ENCODE measurements at places on chromosomes 4 and X.

GRCh38 chrX:129769467-129770154, 10.1 kb upstream of the SASH3 start:
- peak; percentile 82 for DNase-seq

DNA sequence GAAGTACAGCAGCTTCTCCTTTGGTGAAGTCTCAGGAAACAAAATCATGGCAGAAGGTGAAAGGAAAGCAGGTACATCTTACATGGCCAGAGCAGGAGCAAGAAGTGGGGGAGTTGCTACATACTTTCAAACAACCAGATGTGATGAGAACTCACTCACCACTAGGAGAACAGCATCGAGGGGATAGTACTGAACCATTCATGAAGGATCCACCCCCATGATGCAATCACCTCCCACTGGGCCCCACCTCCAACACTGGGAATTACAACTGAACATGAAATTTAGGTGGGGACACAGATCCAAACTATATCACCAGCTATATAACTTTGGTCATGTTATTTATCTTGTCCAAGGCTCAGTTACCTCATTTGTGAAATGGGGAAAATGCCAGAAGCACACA, 159.4 kb downstream of the OPHN1 start:
- DNase-seq, result peak; percentile 1

DNA sequence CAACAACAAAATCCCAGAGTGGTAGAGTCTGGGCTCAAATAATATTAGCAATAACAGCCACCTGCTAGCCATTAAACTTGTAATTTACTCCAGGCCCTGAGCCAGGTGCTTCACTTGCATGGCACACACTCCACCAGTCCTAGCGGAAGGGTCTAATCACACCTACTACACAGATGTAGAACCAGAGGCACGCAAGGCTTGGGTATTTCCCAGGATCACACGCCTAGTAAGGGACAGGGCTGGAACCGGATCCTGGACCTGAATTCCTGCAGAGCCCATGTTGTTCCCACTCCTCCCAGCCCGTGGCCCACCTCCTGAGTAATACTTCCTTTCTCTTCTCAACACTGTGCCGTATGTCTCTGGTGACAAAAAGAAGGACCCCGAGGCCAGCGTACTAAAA, 5.7 kb downstream of the MAGEA1 start:
- DNase-seq, result no peak

DNA sequence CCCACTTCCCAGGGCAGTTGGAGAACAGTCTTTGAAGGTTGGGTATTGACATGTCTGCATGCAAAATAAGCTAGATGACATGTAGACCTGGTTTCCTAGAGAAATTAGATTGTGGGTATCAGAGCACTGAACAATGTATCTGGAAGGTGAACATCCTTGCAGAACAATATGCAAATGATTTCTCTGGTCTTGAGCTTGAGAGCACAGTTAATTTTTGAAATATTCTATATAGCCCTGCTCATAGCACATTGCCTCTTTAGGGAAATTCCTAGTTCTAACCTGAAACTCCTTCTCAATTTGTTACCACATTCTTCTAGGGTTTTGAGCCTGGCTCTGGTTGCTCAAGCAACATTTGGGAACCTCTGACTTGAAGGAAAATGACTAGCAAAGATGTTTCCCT, 41.6 kb upstream of the LAS1L start:
- no peak for DNase-seq

DNA sequence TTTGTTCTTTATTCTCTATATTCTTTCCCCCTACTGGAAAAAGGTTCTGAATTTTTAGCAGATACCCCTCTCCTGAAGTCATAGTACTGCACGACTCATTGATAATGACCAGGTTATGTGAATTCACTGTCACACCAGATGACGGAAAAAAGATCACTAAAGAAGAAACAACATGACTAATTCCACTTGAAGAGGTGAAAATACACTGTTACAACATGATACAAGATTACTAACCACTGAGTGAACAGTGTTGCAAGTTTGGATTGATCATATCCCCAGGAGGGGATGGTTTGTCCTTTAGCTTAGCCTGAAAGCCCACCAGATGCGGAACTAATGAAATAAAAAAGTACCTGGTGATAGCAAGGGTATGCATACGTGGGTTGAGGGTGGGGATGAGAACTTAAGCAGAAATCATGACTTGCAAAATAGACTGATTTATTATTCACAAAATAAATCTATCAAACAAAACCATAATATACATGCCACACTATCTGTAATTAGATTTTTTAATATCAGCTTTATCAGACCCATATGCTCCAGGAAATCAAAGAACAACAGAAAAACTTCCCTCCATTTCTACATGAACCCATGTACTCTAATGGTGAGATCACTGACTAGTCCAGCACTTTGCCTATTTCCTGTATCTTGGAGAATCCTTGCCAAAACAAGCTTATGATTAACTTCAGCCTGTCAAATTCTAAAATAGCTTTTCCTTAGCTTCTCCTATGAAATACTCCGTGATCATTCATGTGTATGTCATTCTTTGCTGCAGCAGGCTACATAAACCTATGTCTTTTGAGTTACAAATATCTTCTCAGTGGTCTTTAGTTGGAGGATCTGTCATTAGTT, 257.4 kb upstream of the AGA start:
- no peak for DNase-seq

DNA sequence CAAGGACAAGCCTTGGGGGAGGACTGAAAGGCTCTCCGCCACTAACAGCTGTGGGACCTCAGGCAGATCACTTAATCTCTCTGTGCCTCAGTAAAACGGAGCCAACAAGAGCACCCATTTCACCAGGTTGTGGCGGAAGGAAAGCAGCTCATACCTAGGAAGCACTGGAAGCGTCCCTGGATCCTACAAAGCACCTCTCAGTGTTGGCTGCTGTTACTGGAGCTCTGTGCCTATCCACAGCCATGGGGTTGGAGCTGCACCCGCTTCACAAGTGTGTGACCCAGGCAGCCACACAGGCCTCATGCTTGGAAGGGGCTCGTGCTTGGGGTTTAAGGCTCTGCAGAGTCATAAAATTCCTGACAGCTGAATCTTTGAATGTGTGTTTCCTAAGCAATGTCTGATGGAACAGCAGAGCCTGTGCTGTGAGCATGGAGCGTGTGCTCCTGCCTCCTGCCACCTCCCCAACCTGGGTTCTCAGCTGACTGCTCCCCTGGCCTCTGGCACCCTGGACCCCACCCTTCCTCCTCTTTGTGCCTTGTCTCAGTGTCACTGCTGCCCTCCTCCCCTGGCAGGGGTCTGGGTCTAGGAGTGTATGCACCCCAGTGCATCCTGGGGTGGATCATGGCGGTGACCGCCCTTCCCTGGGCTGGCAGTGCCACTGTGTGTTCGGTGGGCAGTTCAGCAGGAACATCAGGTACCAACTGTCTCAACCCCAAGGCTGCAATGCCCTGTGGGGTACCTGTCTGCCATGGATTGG, 14.4 kb upstream of the MAN2B2 start:
- no peak for DNase-seq

- DNase-seq, result no peak
These were observed 193.2 kb downstream of the RASL11B start for GRCh38 chr4:53055274-53055673.

DNA sequence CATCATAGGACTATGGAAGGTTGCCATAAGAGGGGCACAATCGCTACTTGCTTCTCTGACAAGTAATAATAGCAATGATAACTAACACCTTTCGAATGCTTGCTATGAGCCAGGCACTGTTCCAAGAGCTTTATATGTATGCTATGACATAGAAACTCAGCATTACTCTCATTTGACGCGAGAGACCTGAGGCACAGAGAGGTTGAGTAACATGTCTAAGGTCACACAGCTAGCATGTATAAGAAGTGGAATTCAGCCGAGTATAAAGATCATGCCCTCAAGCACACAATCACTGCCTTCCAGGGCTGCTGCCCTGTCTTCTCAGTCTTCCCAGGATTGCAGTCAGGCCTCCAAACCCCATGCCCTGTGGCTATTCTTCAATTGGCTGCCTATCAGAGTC, 19.5 kb downstream of the PJA1 start:
- DNase-seq, result no peak

GRCh38 chr4:145739845-145740244, 59.9 kb downstream of the C4orf51 start:
- no peak for DNase-seq

DNA sequence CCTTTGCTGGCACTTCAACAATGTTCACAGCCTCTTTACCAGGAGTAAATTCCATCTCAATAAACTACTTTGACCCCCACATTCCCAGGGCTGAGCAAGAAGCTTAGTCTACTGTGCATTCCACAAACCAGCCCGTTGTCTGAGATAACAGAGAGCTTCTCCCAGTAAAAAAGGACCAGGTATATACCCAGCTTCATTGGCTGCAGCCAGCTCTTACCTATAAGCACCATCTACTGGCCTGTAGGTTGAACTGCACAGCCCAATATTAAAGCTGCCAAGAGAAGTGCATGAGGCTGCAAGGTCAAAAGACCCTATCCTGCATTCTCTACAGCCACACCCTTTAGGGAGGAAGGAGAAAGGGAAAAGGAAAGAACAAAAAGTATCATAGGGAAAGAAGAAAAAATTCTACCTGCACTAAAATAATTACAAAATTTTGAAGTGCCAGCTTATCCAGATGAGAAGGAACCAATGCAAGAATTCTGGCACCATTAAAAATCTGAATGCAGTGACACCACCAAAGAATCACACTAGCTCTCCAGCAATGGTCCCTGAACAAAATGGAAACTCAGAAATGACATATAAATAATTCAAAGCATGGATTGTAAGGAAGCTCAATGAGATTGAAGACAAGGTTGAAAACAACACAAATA, 45.7 kb upstream of the INTU start:
- DNase-seq, result peak; percentile 64

- no peak for DNase-seq
These were observed 57.9 kb upstream of the CXCL8 start for GRCh38 chr4:73682508-73682907.

- DNase-seq, result no peak
These were observed 1573.5 kb upstream of the TENM3 start for GRCh38 chr4:180669680-180670079.

GRCh38 chr4:31106419-31106818, 386.2 kb downstream of the PCDH7 start:
- DNase-seq, result no peak

DNA sequence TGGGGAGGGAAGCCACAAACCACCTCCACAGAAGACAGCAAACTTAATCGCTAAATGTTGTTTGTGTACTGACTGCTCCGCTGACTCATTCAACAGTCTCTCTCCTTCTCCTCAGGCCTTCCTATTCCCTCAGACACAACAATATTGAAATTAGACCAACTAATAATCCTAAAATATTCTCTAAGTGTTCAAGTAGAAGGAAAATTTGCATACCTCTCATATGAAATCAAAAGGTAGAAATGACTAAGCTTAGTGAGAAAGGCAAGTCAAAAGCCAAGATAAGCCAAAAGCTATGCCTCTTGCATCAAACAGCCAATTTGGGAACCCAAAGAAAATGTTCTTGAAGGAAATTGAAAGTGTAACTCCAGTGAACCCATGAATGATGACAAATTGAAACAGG, 75.7 kb upstream of the ARHGAP24 start:
- DNase-seq, result no peak

GRCh38 chr4:105206214-105206613, 59.5 kb downstream of the TET2 start:
- DNase-seq, result no peak

DNA sequence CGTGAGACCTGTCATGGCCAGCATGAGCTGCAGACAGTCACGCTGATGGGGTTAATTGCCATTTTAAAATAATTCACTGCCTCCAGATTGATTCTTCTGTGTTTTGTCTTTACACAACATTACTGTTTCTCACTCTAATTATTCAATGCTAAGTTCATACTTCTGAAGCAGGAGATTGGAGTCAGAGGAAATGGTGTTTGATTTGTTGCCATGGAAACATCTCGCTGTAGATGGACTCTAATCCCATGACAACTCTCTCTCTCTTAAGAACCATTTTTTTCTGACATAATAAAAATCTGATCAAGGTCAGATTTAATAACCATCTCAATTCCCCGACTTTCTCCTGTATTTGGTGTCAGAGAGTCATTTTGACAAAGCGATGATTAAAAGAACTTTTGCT, 209.0 kb downstream of the IDS start:
- no peak for DNase-seq

DNA sequence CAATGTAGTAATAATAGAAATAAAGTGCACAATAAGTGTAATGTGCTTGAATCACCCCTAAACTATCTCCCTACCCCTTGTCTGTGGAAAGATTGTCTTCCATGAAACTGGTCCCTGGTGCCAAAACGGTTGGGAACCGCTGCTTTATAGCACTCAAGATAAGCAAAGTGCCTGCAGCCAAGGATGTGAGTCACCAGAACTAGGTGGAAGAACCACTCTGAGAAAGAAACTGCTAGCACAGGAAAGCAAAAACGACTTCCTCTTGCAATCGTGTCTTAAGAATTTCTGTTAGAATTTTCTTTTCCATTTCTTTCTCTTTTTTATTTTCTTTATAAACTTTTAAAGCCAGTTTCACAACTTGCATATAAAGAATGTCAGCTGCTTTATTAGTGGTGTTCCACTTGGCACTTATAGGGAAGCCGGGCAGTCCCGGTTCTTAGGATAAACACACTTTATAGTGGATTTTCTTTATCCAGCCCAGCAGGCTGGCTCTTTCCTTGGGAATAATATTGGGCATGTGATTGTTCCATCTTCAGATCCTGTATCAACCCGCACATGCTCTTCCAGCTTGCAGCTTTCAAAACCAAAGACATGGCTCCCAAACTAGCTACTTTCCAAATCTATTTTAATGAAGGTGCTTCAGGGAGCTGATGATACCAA, 32.3 kb upstream of the CXCL8 start:
- peak; percentile 90 for DNase-seq

DNA sequence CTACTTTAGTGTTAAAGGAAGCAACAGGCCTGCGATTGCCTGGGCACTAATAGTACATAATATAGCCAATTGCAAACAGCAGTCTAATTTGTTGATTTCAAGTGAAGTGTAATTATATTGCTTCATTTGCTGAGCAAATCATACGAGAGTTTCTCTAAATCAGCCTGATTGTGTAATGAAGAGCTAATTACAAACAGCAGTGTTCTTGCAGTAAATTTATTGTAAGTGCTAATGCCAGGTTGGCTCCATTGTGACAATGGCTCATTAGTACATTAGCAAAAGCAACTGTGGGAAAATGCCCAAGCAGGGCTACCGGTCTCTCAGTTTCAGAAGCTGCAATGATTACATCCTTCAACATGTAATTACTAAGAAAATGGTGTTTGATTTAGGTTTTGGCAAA, 591.5 kb downstream of the GALNTL6 start:
- no peak for DNase-seq

GRCh38 chrX:44012484-44013096, 39.4 kb upstream of the NDP start:
- peak; percentile 78 for DNase-seq

- DNase-seq, result no peak
These were observed 329.0 kb downstream of the NAF1 start for GRCh38 chr4:162837679-162838078.

DNA sequence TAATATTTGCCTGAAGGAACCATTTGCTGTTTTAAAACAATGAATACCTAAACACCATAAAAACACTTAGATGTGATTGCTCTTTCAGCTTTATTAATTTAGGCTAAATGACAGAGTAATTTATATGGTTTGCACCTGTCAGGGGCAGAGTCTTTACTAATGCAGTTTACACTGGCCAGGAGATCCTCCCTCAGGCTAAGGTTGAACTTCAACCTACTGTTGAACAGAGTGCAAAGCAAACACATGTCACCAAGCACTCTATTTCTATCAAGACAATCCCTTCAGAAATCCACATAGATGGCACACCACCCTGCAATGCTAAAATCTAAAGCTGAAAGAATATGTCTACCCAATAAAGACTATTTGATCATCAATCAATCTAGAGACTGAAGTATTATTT, 147.3 kb downstream of the KLHL13 start:
- DNase-seq, result no peak

GRCh38 chr4:72567036-72567435, 2.0 kb downstream of the ADAMTS3 start:
- DNase-seq, result peak; percentile 32

Measured in hematopoietic multipotent progenitor cell treated with erythropoietin and hydrocortisone succinate and interleukin-3 and kit ligand, for 4 days (in vitro differentiated cells).